Kidney (tissue), 22 donors: ENCODE measurements at places on chromosomes 5 and 9. TPM values are rescaled to one million over a fixed set of nuclear protein-coding genes. Genes with fewer than 3 reads are reported as not detected.

DNA sequence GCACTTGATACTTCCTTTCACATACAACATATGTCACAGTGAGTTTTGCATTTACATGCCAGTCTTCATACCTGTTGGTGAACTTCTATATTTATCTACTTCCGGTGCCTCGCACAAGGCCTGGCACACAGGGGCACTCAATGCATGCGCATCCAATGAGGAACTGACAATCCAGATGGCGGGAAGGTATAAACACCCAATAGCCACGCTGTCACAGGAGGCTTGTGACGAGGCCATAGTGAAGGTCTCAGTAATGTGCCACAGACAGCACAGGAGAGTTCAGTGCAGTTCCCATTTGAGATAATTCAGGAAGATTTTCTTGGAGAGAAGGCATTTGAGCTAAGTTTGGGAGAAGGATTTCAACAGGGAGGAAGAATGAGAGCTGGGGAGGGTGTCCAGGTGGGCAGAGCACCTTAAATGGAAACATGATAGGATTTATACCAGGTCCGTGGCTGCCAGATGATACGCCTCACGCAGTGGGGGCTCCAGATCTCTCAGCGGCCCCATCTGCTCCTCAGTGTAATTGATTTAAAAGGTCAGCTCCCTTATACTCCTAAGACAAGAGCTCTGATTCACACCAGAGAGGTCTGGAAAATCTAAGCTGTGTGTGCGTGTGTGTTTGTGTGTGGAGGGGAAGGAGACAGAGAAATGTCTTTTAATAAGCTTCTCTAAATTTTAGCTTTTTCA, 206.2 kb downstream of the DCP2 start:
- DNase-seq, result no peak

GRCh38 chr5:77366717-77367500, 125.2 kb downstream of the WDR41 start:
- DNase-seq, result no peak

- no peak for DNase-seq
Observed at GRCh38 chr9:21961569-21961968, 32.6 kb downstream of the CDKN2A start.

DNA sequence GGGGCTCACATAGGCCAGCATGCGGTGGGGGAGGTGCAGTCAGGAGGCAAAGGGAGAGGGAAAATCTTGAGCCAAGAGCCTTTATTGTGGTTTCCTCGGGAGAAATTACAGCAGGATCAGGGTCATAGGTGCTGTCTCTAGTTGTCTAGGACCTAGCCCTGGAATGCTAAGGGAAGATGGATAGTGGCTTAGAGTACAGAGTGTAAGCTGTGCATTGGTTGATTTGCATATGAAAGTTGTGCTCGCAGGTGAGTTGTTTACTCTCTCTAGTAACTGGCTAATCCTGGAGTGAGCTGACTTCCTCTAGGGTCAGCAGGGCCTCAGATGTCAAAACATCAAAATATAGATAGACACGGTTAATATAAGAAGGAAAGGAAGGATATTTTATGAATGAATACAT, 877.7 kb downstream of the TLE4 start:
- DNase-seq, result no peak

GRCh38 chr5:39282561-39282960, 63.2 kb upstream of the FYB1 start:
- no peak for DNase-seq

DNA sequence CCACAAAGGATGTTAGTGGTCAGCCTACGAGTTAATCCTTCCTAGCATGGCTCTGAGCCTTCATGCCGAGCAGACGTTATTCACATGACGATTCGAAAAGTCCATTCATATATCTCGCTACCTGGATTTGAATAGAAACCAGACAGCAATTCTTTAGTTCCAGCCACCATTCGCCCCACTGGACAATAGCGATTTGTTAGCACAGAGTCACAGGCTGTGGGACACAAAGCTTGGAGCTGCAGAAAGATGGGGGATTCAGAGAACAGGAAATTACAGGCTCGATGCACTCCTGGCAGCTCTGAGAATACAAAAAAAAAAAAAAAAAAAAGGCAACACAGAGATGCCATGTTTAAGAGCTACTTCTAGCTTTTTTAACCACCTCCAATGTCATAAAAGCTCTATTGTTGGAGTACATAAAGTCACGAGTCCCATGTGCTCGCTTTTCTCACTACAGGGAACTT, 110.7 kb downstream of the NR6A1 start:
- peak; percentile 77 for DNase-seq

- peak; percentile 45 for DNase-seq
Observed at GRCh38 chr9:130891688-130892476, 4.7 kb downstream of the QRFP start.

- no peak for DNase-seq
Observed at GRCh38 chr9:126442636-126443035, 116.0 kb downstream of the MVB12B start.

The TGFBI gene
- polyA plus RNA-seq, result 36.4 TPM

The SLC46A2 gene
- polyA plus RNA-seq, result not detected

The TTC1 gene
- polyA plus RNA-seq, result 94.4 TPM

The LRRC19 gene
- polyA plus RNA-seq, result 17.6 TPM

The DOCK8 gene
- polyA plus RNA-seq, result 5.0 TPM

The ZNF879 gene
- polyA plus RNA-seq, result 2.2 TPM

The C5orf24 gene
- polyA plus RNA-seq, result 18.2 TPM
